AML-193 (cell line): ENCODE measurements at places on chromosomes 12 and 14.

DNA sequence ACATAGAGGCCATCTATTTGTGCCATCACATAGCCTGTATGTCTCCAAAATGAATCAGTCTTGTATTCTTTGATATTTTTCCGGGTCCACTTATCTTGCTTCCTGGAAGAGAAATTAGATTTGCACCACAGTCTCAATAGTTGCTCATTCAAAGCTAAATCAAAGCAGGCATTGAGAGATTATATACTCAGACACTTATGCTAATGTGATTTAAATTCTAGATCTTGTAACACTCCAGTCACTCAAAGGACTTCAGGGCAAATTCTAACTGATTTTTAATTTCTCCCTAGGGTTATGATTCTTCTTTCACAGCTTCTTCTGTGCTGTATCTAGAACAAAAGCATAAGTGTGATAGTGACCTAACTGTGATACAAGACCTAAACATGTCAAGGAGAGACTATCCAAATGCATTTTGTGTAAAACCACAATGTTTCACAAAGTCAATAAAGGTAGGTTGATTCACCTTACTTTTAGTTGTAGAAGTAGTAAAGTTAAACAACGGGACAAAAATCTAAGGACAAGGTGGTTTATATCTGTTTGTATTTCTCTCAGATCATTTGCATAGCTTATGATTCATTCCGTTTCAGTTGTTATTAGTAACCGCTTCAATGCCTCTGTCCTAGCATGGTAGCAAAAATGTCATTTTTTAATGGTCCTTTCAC lies 26.8 kb downstream of the PLBD1 start:
- no peak for DNase-seq

DNA sequence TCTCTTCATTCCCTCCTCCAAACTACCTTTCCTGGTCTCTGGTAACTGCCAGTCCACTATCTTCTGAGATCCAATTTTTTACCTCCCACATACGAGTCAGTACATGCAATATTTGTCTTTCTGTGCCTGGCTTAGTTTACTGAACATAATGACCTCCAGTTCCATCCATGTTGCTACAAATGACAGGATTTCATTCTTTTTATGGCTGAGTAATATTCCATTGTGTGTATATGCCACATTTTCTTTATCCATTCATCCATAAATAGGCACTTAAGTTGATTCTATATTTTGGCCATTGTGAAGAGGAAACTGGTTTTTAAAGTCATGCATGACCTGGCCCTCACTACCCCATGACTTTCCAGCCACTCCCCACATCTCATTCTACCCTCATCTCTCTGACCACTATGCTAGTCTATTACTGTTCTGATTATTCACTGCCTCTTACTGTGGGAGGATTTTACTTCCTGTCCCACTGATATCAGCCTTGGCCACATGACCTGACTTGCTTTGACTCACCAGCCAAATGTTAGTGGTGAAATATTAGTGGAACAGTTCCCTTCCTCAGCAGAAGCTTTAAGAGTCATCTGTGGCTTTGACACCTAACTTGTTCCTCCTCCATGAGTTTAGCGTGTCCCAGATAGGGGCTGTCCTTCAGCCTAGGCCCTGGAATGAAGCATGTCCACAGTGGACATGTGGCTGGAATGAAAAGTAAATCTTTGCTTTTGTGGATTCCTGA lies 52.2 kb downstream of the GOLGA5 start:
- DNase-seq, result peak; percentile 71

GRCh38 chr12:116959198-116959460 lies 48.4 kb downstream of the FBXW8 start:
- no peak for DNase-seq

DNA sequence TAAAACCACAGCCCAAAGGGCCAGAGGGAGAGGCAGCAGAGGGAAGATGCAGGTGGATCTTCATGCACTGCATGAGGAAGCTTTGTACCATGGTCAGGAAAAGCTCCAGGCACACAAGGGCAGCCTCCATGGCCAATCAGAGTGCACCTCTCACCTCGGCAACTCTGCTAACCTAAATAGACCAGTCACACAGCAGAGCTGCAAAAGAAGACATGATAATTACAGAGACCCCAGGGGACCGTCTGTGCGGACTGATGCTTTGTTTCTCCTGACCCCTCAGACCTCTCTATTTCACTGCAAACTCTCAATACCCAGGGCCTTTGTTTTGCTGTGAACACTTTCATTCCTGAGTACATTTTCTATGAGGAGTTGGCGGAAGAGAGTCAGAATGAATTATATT lies 10.7 kb upstream of the TCL1B start:
- DNase-seq, result no peak

DNA sequence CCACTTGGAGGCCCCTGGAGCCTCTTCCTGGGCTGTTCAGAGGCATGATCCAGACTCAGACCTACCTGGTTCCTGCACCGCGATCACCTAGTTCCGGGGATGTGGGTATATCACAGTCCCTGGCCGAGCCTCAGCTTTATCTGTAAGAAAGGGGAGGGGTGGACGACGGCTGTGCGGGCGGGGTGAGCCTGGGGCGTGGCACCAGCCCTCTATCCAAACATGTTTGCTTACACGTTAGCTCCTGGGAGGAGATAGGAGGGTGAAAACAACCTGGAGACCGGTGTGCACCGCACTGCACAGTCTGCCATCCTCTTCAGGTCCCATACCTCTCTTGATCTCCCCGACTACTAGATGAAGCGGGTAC lies 1.2 kb downstream of the ANKRD9 start:
- no peak for DNase-seq
